ENCODE measurements at places on chromosomes 4 and X. TPM values are rescaled to one million over a fixed set of nuclear protein-coding genes. Genes with fewer than 3 reads are reported as not detected.

The SOD3 gene
- total RNA-seq: 12.2 TPM

The ZNF732 gene
- 0.14 TPM for total RNA-seq

The NUP62CL gene
- total RNA-seq: 0.14 TPM

The TMEM31 gene
- total RNA-seq: 0.14 TPM

All from smooth muscle cell of bladder (primary cell).